ENCODE measurements at places on chromosomes 3 and 15.

DNA sequence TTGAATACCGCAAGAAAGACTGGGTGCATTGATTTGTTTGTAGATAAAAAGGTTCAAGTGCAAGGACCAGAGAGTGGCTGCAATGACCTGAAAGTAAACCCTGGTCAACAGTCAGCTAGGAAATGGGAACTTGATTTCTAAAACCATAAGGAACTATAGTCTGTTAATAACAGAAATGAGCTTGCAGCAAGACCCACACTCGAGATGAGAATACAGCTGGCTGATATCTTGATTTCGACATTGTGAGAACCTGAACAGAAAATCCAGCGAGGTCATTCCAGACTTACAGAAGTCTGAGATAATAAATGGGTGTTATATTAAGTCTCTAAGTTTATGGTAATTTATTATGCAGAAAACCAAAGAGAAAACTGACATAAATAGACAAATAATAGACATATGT is 177.3 kb downstream of the NFKBIZ start:
- no peak for DNase-seq

GRCh38 chr3:164004205-164004604 is 1074.1 kb downstream of the SI start:
- no peak for DNase-seq

- DNase-seq, result no peak
Observed at GRCh38 chr15:60795889-60796288, 316.9 kb upstream of the ICE2 start.

DNA sequence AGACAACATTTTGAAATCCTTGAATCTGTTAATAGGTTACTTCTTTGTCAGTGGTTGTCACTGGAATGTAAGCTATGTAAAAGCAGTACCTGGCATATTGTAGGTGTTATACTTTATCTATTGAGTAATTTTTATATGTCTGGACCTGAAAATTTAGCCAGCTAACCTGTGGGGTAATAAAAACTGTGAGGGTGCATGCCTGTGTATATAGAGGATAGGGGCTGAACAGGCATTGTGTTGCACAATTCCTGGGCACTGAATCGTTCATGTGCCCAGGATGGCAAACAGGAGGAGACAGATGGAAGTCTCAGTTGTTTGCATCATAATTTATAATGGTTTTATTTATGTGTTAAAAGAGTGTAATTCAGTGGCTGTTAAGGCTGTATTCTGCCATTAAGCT is 67.1 kb downstream of the ARMC8 start:
- DNase-seq, result no peak

- DNase-seq, result peak; percentile 20
Observed at GRCh38 chr15:62558640-62559380, 393.7 kb upstream of the C2CD4B start.

GRCh38 chr15:95304947-95305400 is 1025.5 kb upstream of the NR2F2 start:
- DNase-seq, result no peak

DNA sequence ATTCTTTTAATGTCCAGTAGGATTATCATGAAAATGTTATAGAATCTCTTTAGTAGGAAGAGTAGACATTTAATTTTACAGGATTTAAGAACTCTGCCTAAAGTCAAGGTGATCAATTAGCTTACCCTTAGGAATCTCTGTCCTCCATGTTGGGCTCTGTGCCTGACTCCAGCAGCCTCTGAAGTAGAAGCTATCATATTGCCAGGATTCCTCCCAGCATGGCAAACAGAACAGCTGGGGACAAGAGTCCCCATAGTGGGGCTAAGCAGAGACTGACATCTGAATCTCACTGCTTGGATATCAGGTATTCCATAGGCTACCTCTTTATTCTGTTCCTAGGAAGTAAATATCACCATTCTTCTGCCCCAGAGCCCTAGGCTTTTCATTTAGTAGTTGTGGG is 1.5 kb downstream of the SLC15A2 start:
- no peak for DNase-seq

DNA sequence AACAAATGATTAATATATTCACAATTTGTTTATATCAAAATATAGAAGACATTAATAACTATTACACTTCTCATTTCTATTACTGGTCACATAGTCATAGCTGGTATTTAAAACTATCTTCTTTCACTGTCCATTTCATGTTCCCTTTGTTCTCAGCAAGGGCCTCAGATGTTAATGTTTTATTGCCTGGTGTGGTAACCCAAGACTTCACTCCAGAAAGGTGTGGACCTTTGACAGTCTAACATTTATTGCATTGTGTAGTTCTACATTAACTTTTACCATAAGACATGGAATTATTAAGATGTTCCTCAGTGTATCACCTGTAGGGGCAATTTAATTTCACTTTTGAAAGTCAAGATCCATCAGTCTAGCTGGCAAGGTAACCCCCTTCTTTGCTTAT is 691.3 kb downstream of the SQOR start:
- no peak for DNase-seq

DNA sequence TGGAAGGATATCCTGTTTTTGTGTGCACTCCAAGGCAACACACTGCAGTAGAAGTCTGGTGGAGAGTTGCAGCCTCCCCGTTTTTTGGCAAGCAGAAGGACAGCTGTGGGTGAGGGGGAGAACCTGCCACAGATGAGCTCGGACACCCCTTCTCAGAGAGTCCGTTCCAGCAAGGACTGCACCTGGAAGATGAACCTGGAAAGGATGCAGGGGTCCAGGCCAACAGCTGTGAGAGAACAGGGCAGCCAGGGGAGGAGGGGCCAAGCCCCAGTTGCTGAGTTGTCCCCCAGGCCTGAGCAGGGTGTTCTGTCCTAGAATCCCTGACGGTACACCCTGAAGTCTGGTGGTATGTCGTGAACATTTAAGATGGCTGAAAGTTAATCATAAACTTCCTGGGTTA is 30.2 kb downstream of the ZXDC start:
- no peak for DNase-seq

DNA sequence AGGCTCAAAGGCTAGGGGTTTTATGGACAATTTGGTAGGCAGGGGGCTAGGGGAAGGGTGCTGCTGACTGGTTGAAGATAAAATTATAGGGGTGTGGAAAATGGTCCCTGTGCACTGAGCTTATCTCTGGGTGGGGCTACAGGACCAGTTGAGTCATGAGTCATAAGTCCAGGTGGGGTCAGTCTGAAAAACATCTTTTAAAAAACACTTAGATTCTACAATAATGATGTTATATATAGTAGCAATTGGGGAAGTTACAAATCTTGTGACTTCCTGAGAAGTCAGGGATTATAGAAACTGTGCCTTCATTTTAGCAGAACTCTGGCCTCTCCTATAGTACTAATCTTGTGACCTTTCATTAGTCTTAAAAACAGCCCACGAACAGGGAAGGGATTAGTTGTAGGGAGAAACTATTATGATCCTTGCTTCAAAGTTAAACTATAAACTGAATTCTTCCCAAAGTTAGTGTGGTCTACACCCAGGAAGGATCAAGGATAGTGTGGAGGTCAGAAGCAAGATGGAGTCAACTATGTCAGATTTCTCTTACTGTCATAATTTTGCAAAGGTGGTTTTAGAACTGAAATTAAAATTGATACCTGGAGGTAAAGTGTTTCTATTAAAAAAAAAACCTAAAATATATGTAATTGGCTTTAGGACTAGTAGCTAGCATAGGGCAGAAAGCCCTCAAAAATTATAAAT is 130.1 kb downstream of the P2RY1 start:
- no peak for DNase-seq

All from BJ (cell line).